HAP-1 (cell line): ENCODE measurements at places on chromosomes 11 and 22.

GRCh38 chr11:6737872-6738466 lies 33.8 kb downstream of the OR2AG2 start:
- DNase-seq: peak; percentile 64

GRCh38 chr11:75896843-75897419 lies 81.9 kb downstream of the UVRAG start:
- DNase-seq: no peak

DNA sequence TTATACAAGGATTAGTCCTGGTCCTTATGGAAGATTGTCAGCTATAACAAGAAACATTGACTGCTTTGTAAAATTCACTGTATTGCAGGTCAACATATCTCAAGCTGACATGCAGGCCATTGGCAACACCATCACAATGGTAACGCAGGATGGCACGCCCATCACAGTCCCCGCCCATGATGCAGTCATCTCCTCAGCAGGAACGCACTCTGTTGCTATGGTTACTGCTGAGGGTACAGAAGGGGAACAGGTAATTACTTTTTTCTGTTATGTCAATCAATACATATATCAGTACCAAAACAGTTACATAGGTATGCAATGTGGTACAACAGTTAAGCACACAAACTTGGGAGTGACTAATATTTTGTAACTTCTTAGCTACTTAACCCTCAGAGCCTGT lies 55.3 kb downstream of the ZNF143 start:
- DNase-seq: peak; percentile 51

- peak; percentile 81 for DNase-seq
Measured at GRCh38 chr11:111765984-111766833, at the start of gene PPP2R1B. Gene PPP2R1B (minus strand): TSS chr11:111766389. CDS start chr11:111766361, 28 bp downstream.

GRCh38 chr11:95104856-95105255 lies 15.2 kb downstream of the ENDOD1 start:
- DNase-seq: no peak

GRCh38 chr11:64868904-64869570 lies 9.4 kb downstream of the EHD1 start:
- no peak for DNase-seq

- DNase-seq: no peak
Measured at GRCh38 chr11:75023446-75024067, 34.8 kb downstream of the NEU3 start.

- no peak for DNase-seq
Measured at GRCh38 chr11:94747601-94748041, 20.5 kb upstream of the AMOTL1 start.

GRCh38 chr11:2448661-2449547 lies 4.1 kb downstream of the KCNQ1 start:
- DNase-seq: no peak

- no peak for DNase-seq
Measured at GRCh38 chr11:129458278-129458677, 82.6 kb downstream of the BARX2 start.

GRCh38 chr22:22460060-22460459 lies 48.5 kb downstream of the ZNF280B start:
- no peak for DNase-seq

- DNase-seq: no peak
Measured at GRCh38 chr22:45876136-45877035, 100.6 kb downstream of the WNT7B start.
